ENCODE measurements at places on chromosomes 11 and 22. TPM values are rescaled to one million over a fixed set of nuclear protein-coding genes. Genes with fewer than 3 reads are reported as not detected.

DNA sequence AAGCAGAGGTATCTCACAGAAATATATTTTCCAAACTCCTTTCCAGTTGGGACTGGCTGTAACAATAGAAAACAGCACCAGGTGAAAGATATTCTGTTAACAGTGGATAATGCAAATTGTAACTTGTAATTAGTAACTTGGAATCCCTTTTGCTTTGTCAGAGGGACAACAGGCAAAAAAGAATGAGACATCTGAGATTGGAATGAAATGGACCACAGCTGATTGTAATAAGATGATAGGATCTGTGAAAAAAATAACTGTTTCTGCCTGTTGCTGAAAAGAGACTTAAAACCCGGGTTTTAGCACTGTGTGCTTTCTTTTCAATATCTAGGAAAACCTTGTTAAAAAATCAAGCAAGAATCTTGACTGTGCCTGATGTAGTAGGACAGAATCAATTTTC is 655.7 kb downstream of the METTL15 start:
- DNase-seq: no peak

GRCh38 chr11:131002145-131002544 is 85.9 kb upstream of the SNX19 start:
- no peak for DNase-seq

GRCh38 chr11:336659-337198 is 16.1 kb upstream of the IFITM3 start:
- DNase-seq: no peak

GRCh38 chr11:78594814-78595213 is 20.1 kb upstream of the NARS2 start:
- DNase-seq: no peak

DNA sequence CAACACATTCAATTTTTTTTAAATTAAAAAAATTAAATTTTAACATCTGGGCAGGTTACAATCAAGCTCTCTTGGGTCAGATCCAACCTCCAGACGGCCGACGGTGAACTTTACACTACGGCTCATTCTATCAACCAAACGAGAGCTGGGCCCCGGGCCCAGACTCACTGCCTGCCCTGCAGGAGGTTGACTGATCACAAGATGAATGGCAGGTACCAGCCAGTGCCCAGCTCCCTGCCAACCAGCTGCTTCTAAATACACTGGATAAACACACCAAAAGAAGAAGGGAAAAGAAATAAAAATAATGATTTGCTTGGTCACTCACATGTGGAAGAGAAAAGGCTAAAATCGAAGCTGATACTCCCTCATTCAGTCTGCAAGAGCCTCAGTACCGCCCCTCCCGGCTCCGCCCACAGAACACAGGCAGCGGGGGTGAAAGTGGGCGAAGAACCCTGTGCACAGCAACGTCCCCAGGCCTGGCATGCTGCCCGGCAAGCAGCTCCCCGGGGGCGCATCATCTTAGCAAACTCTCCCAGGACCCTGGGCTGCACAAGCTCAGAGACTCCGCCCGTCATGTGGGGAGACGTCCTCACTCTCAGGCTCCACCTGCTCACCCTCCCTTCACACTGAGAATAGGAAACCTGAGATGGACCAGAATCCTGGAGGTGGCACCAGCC is 303.4 kb downstream of the SHANK2 start:
- DNase-seq: no peak

DNA sequence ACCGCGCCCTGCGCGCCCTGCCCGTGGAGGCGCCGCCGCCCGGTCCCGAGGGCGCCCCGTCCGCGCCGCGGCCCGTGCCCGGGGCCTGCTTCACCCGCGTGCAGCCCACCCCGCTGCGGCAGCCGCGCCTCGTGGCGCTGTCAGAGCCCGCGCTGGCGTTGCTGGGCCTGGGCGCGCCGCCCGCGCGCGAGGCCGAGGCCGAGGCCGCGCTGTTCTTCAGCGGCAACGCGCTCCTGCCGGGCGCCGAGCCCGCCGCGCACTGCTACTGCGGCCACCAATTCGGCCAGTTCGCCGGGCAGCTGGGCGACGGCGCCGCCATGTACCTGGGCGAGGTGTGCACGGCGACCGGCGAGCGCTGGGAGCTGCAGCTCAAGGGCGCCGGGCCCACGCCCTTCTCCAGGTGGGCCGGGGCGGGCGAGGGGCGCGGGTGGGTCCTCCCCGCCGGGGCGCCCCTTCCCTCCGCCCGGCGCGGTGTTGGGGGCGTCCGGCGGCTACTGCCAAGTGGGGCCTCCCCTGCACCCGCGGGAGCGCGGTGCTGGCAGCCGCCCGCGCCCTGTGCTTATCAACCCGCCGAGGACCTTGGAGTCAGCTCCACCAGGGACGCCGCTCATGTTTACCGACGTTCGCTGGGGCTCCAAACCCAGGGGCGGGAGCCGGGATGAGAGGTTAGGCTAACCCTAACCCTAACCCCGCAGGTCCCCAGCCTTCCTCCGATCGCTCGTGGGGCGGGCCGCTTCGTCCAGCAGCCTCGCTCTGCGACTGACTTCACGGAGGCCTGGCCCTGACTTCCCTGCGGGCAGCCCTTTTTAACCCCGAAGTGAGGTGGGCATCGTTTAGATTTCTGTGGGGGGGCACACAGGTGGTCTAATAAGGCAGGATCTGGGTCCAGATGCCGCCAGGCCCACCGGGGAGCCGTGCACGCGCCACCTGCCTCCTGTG is 649 bp downstream of the SELENOO start:
- DNase-seq: no peak

DNA sequence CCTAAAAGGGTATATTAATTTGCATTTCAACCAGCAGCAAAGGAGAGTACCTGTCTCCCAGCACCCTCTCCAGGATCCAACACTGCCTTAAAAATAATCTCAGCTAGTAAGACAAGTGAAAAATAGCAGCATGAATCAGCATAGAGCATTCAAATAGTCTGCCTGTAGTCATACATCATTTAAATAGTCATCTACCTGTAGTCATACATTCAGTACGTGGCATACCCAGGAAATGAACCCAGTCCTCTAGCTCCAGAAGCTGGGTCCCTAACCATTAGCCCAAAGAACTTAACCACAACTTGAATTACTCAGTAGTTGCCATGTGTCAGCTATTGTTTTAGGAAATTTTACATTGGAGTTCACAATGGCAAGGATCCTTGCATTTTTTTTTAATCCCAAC is 9.3 kb downstream of the TENM4 start:
- DNase-seq: no peak

DNA sequence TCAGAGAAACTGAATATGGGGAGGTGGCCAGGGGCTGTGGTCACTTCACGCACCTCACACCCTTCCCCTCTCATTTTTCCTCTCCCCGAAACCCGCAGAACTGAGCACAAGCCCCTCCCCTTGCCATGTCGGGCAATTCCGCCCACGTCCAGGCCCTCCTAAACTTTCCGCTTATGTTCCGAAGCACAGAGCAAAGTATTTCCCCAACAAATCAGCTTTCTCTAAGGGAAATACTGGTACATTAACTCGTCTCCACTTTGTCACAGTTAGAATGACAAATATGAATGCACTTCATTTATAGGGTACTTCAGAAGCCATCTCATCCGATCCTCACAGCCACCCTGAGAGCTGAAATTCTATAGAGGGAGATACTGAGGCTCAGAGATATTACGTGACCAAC is 94.7 kb upstream of the TMEM45B start:
- no peak for DNase-seq

GRCh38 chr11:47014097-47014496 is 77.5 kb downstream of the CSTPP1 start:
- DNase-seq: no peak

- peak; percentile 16 for DNase-seq
Observed at GRCh38 chr22:28029956-28030355, 110.9 kb upstream of the PITPNB start.

DNA sequence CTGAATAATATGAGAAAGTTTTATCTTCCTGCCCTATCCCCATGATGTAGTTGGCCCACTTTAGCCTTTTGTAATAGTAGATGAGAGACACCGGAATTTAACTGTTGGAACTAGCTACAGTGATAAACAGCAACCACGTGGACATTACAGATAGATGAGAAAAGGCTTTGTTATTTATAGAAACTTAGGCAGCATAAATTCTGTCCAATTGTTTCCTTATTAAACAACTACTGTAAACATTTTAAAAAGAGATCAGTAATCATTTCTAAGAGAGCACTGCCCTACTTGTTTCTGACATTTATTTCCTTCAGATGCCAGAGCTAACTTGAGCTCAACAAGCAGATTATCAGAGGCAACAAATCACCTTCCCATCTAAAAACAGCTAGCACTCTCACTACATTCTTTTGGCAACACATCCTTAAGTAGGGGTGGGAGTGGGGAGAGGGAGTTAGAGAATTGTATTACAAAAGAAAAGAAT is 63.1 kb downstream of the SOX6 start:
- DNase-seq: no peak

The C11orf87 gene
- not detected for total RNA-seq

The PGM2L1 gene
- total RNA-seq: 10.1 TPM
